ENCODE measurements at places on chromosomes 4 and X.

GRCh38 chr4:85147481-85148076 lies 181.1 kb upstream of the WDFY3 start:
- DNase-seq: peak; percentile 72

- no peak for DNase-seq
These were observed 26.1 kb downstream of the ZRSR2 start for GRCh38 chrX:15816438-15816809.

DNA sequence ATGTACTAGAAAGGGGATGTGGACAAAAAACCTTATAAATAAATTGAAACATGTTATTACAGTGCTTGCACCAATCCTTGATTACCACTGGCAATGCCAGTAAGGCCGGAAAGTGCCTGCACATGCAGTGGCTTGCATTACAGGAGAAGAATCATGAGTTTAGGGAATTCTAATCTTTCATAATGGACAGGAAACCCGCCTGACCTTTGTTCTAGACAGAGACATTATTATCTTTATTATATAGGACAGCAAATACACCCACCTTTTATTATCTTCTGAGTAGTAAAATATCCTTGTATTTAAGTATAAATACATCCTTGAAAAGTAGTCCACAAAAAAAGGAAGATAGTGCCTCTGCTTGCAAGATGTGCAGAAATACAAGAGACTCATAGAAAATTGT lies 379.9 kb upstream of the LCORL start:
- DNase-seq: no peak

- DNase-seq: no peak
These were observed 74.8 kb downstream of the SLIT2 start for GRCh38 chr4:20326460-20326859.

GRCh38 chr4:170691168-170691567 lies 601.4 kb upstream of the AADAT start:
- DNase-seq: no peak

DNA sequence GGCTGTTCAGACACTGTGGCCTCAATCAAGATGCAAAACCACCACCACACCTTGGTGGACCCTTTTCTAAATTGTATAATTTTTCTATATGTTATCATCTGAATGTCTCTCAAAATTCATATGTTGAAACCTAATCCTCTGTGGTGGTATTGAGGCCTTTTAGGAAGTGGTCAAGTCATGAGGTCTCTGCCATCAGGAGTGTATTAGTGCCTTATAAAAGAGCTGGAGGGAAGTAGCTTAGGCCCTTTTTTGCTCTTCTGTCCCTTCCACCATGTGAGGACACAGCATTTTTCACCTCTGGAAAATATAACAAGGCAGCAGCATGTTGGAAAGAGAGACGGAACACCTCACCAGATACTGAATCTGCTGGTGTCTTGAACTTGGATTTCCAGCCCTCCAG lies 30.5 kb upstream of the DKK2 start:
- DNase-seq: no peak

- no peak for DNase-seq
These were observed 264.0 kb upstream of the CT83 start for GRCh38 chrX:116726806-116727205.

DNA sequence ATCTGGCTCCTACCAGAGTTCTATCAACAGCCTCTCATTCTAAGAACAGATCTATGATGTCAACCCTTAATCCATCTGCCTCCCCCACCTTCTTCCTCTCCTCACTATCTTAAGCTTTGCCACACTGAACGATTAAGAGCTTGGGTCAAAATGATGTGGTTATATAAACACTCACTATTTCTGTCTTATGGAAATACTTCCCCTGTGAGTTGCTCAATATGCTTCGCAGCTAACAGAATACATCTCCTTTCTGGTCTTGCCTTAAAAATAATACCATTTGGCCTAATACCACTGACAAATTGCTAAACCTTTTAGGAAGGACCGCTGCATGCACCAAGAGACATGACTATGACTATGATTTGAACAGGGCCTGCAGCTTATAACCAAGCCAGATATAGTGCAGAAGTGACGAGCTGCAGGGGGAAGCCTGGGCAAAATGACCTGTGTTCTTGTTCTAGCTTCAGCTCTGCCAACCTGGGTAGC lies 130.9 kb downstream of the RNF150 start:
- no peak for DNase-seq

DNA sequence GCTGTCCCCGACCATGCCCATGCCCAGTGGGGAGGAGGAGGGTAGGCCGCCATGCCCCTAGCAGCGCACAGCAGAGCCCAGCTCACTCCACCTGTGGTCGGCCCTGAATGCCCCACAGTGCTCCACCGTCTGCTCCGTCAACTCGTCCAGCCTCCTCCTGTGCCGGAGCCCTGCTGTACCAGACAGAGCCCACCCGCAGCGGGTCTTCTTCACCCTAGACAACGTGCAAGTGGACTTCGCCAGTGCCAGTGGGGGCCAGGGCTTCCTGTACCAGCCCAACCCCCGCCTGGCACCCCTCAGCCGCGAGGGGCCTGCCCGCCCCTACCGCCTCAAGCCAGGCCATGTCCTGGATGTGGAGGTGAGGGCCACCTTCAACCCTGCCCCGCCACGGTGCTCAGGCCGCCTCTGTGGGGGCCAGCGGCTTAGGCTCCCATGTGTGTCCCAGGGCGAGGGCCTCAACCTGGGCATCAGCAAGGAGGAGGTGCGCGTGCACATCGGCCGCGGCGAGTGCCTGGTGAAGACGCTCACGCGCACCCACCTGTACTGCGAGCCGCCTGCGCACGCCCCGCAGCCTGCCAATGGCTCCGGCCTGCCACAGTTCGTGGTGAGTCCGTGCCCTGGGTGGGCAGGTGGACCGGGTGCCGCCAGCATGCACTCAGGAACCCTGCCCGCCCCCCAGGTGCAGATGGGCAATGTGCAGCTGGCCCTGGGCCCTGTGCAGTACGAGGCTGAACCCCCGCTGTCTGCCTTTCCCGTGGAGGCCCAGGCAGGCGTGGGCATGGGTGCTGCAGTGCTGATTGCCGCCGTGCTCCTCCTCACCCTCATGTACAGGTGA lies 6.9 kb upstream of the SRPK3 start:
- DNase-seq: no peak

DNA sequence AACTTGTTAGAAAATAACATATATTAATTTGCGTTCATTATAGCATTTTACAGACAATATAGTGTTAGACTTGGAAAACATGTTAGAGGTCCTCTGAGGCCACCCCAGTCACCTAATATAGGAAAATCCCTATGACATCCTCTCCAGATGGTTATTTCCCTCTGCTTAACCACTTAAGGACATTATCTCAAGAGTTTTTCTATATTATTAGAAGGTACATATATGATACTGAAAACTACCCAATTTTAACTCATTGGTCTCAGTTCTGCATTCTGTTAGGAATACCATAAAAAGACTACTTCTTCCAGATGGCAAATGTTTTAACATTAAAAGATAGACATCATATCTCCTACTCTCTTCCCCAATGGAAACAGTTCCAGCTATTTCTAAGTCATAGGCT lies 21.4 kb downstream of the PTPN13 start:
- DNase-seq: no peak

GRCh38 chr4:101682946-101683345 lies 107.6 kb upstream of the BANK1 start:
- DNase-seq: no peak

- DNase-seq: no peak
These were observed 10.7 kb downstream of the KLHL8 start for GRCh38 chr4:87209696-87210095.

DNA sequence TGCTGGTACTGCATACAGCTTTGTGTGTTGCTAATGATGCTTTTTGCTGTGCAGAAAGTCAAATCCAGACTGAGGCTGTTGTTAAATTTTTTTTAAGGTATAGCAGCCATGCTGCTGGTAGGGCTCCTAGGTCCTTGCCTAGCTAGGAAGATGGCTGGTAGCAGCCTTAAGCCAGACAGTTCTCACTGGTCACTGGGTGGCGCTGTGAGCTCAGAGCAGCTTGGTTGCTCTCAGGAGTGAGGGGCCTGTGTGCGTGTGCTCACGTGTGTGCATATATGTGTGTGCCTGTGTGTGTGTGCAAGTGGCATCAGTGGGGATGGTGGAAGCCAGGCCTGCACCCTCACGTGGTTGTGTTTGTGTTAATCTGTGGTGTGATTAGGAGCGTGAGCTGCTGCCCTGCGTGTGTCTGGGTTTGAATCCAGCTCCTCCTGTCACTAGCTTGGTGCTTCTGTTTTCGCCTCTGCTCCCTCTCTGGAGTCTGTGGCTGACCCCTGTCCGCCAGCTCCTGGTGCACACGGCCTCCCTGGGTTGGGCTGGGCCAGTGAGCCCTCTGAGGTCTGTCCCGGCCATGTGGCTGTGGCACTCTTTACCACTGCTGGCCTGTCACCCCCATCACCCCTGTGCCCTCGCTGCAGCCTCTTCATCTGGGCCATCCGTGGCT lies 46.1 kb downstream of the SORCS2 start:
- no peak for DNase-seq

DNA sequence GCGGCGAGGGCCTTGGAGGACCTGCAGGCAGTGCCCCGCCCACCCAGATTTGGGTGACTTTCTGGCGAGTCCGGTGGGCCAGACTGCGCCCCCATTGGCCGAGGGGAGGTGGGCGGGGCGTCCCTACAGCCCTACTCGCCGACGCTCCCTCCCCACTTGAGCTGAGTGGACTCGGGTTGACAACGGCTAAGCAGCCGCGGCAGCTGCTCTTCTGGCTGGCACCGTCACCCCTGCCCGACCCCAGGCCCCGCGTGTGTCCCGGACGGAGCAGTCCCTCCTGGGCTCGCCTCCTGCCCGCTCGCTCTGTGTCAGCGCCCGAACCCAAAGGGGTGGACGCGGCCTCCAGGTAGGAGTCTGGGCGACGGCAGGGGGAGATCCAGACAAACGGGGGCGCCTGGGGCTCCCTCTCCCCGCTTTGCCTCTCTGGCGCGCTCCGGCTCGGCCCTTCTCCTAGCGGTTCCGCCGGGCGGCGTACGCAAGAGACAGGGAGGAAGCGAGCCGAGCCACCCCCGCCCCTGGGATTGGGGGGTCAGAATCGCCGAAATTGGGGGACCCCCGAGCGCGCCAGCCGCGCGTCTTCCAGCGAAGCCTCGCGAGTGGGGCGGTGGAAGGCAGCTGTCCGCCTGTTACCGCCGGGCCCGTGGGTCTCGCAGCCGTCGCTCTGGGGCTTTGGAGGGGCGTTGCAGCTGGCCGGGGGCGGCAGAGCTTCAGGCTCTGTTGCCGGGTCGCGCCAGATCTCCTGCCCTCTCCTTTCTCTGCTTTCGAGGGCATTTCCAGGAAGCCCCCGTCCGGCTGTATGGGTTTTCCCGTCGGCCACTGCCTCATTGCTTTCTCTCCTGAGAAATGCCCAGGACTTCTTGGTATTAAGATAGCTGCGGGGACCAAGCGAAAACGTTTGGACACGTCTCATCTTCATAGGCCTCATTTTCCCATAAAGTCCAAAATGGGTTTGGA lies 46.3 kb downstream of the STARD8 start:
- peak; percentile 78 for DNase-seq

- DNase-seq: no peak
These were observed 62.6 kb upstream of the TEX13D start for GRCh38 chrX:124269881-124270280.

DNA sequence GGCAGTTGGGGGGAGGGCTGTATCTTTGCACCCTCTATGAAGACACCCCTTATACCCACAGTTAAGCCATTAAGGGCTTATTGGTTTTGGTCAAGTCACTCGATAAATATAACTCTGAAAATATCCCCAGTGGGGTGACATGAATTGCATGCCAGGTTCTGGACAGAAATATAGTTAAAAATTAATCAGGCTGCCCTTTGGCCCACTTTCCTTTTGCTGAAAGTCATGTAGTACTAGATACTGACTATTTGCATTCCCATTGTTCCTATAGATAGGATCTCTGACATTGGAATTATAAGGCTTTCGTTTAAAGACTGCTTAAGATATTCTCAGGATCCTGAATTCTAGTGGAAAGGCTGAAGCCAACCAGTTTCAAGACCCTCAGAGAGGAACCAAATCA lies 43.5 kb upstream of the LAMP2 start:
- DNase-seq: no peak

GRCh38 chr4:61805227-61805626 lies 605.1 kb downstream of the ADGRL3 start:
- DNase-seq: no peak

Measured in RPMI8226 (cell line).